GOT3 (cell line): ENCODE measurements at places on chromosomes 16 and 17.

- peak; percentile 38 for DNase-seq
These were observed 34.0 kb downstream of the NEUROD2 start for GRCh38 chr17:39573447-39574298.

DNA sequence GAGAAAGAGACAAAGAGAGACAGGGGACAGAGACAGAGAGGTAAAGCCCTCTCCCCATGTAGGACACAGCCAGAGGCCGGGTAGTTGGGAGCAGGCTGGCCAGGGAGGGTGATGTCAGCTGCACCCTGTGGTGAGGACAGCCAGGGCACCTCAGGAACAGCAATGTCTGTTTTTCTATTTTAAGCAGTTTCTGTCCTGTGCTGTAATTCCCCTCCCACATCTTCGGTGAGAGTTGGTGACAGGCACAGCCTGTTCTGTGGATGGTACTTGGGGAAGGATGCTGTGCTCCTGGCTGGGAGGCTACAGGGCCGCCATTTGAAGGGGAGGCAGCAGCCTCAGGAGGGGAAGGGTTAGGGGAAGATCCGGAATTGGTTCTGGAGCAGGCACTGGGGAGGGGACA, 163.5 kb downstream of the SDK2 start:
- DNase-seq = no peak

DNA sequence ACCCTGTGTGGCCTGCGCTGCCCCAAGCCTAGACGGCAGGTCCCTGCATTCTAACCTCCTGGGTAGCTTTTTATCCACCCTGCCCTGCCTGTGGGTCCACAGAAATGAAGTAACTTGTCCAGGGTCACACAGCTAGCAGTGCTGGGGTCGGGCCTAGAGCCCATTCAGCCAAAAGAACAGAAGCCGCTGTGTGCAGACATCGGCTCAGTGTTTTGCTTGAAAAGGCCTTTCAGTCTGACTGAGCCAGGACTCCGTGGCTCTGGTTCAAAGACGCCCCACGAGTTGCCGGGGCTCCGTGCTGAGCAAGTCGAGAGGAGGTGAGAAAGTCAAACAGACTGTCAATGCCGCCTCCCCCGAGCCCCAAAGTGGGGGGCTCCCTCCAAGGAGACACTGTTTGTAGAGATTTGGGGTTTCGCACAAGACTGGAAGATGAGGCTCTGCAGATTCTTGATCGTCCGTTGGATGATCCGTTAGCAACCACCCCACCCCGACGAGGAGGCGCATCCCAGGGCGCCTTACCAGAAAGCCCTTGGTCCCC, 226.2 kb downstream of the NTN1 start:
- no peak for DNase-seq

GRCh38 chr16:82748026-82748425, 121.3 kb downstream of the CDH13 start:
- DNase-seq = no peak

GRCh38 chr17:60602385-60602742, 2.4 kb downstream of the PPM1D start:
- no peak for DNase-seq
